Posterior vena cava (tissue), 2 donors: ENCODE measurements at places on chromosomes 7 and 10. TPM values are rescaled to one million over a fixed set of nuclear protein-coding genes. Genes with fewer than 3 reads are reported as not detected.

GRCh38 chr7:129569326-129569725 is 42.2 kb upstream of the NRF1 start:
- no peak for DNase-seq

DNA sequence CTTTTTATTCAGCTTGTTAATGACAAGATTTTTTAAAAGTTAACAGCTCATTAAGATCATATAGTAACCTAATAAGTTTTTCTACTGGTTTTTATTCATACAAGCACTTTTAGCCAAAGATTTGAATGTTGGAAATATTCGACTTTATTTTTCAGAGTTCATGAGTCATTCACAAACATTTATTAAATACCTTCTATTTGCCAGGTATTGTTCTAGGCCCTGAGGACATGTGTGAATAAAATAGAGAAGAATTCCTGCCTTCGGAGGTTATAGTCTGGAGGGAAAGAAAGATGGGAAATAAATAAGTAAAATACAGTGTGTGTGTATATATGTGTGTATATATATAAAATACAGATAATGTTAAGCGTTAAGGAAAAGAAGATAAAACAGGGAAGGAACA is 31.5 kb downstream of the BTAF1 start:
- DNase-seq = no peak

DNA sequence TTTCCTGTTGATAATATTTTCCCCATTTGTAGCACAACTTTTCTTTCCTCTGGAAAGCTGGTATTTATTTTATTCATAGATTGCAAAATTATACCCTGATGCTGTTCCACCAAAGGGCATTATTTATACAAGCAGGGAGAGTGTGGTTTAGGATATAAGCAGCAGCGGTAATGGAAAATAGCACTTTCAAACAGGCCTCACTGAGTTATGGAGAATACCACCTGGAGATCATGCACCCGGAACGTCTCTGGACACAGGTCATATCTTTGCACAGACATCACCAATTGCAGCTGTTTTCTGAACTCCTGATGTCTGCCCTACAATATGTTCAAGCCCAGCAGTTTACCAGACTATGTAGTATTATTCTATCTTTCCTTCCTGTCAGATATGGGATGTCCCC is 2.0 kb upstream of the CALD1 start:
- no peak for DNase-seq

The ZNF488 gene
- not detected for total RNA-seq

The VOPP1 gene
- 47.4 TPM for total RNA-seq

- no peak for DNase-seq
Observed at GRCh38 chr7:124662937-124663336, 102.7 kb downstream of the GPR37 start.

DNA sequence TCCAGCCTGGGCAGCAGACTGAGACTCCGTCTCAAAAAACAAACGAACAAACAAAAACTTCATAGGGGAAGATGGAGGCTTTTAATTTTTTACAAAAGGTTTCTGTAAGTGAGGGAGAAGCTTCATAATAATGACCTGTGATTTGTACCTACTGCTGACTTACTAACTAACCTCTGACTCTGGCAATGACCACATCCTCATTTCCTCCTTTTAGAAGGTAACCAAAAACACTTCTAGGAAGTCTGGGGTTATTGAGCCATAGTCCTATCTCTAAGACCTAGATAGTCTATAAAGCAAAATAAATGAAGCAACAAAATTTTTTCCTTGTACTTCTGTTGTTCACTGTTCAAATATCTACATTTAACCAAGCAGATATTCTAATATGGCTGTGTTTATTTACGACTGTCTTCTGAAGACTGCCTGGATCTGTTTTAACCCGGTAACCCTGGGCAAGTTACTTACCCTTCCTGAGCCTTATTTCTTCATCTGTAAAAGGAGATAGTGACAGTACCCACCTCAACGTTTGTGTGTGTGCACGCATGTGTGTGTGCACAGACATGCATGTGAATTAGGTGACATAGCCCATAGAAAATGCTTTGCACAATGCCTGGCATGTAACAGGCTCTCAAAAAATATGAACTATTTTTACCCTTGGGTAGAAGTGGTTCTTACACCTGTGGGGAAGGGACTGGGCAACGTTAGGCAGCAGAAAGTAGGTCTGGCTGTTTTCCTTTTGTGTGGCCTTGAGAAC is 30.8 kb upstream of the SMNDC1 start:
- DNase-seq = no peak

GRCh38 chr10:99742254-99742653 is 10.2 kb downstream of the CUTC start:
- no peak for DNase-seq

DNA sequence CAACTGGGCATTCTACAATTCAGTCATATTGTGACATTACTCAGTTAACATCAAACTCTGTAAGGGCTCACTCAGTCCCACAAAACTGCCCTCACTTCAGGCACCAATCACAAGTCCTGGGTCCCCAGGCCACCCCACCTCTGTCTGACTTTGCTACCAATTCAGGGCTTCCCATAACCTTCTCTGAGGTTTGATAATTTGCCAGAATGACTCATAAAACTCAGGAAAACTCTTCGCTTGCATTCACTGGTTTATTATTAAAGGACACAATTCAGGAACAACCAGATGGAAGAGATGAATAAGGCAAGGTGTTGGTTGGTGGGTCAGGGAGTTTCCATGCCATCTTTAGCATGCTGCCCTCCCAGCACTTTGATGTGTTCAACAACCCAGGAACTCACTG is 41.3 kb downstream of the AVL9 start:
- DNase-seq = no peak
